A549 treated with Hydrocortisone at 1 μM for 4 hours (cell line): ENCODE measurements at places on chromosomes 4 and X. TPM values are rescaled to one million over a fixed set of nuclear protein-coding genes. Genes with fewer than 3 reads are reported as not detected.

P2RY8 gene
- total RNA-seq: 0.02 to 0.06 TPM (median 0.05 TPM) in 3 of 5 replicates, not detected in the others

SORBS2 gene
- total RNA-seq: 0.45 to 0.85 TPM (median 0.70 TPM) in 5 replicates

CTAG1A gene
- not detected in 5 replicates for total RNA-seq

FGFBP1 gene
- 2.7 to 3.8 TPM (median 3.3 TPM) in 5 replicates for total RNA-seq

DSPP gene
- not detected in 5 replicates for total RNA-seq

XAGE2 gene
- total RNA-seq: not detected in 5 replicates

CLNK gene
- not detected in 5 replicates for total RNA-seq
